Renal cortical epithelial cell (primary cell): ENCODE measurements at places on chromosomes 3 and 15. TPM values are rescaled to one million over a fixed set of nuclear protein-coding genes. Genes with fewer than 3 reads are reported as not detected.

DNA sequence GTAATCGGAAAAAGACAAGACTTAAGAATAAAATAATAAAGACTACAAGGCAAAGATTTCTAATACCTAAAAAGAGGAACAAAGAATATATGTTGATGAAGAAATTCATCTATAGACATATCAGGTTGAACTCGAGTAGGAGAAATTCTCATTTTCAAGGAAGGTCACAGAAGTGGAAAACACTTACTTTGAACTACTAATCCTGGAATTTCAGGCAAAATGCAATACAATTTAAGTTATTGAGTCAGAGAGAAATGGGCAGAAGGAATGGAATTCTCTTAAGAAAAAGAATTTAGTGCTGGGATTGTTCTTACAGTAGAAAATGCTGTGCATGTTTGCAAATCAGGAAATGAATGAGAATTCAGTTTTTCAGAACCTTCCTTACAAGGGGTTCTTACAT lies 135.9 kb upstream of the TGFBR2 start:
- peak; percentile 5 for DNase-seq

GRCh38 chr15:35130245-35130644 lies 45.1 kb upstream of the NANOGP8 start:
- no peak for DNase-seq

GRCh38 chr3:191376516-191377141 lies 46.3 kb upstream of the UTS2B start:
- DNase-seq = peak; percentile 97

GRCh38 chr3:105598042-105598796 lies 231.5 kb downstream of the ALCAM start:
- DNase-seq = peak; percentile 90

GRCh38 chr15:47929138-47929803 lies 191.5 kb upstream of the SLC24A5 start:
- no peak for DNase-seq

DNA sequence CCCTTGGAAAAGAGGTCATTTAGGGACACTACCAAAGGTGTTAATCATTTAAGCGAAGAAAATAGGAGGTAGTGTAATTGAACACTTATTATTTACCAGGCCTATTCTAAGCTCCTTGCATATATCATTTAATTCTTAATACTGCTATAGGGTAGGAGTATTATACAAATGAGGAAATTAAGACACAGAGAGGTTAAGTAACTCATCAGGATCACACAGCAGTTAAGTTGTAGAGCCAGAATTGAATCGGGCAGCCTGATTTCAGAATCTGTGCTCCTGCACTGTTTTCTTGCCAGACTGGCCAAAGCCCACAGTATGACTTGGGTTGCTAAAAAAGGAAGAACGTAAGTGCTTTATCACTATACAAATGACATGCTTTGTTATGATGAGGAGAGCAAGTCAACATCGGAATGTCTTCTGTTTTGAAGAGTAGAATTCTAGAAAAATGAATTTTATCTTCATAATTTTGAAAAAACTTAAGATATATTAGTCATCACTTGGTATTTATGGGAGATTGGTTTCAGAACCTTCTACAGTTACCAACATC lies 31.4 kb downstream of the HPS3 start:
- DNase-seq = no peak

DNA sequence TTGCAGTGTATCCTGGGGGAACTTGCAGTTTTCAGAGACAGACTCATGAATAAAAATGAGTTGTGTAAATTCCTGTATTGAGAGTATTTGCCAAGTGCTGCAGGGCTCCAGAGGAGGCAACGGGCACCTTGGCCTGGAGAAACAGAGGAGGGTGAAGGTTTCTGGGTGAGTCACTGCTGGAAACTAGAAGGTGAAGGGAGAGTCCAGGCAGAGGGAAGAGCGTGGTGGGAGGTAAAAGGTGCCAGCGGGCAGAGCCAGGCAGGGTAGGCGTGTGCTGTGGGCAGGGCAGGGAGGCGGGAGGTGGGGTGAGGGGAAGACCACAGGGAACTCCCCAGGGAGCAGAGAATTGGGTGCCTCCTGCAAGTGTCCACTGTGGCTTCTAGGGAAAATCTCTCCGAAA lies 120.8 kb downstream of the SLCO3A1 start:
- DNase-seq = peak; percentile 90

DNA sequence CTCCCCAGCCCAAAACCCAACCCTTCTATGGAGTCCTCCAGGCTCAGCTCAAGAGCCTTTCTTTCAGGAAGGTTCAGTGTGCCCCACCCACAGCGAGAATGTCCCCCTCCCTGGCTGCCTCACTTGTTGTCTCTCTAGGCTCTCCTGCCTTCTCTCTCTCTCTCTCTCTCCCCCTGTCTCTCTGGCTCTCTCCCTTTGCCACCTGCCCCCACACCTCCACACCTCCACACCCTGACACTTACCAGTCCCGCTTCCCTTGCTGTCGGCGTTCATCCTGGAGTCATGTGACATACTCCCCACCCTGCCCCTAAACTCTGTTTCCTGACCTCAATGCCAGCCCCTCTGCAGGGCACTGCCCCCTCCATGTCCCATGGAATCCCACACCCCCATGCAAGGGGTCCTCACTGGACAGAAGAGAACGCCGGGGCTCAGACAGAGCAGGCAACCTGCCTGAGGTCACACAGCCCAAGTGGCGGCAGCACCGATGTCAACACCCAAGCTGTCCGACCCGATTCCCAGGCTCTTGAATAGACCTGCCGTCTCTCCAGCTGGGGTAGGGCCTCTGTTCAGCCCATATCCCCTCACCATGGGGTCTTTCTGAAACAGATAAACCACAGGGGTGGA lies 28.5 kb upstream of the SLC6A6 start:
- no peak for DNase-seq

GRCh38 chr15:72197041-72197459 lies 537 bp downstream of the GRAMD2A start:
- no peak for DNase-seq

DNA sequence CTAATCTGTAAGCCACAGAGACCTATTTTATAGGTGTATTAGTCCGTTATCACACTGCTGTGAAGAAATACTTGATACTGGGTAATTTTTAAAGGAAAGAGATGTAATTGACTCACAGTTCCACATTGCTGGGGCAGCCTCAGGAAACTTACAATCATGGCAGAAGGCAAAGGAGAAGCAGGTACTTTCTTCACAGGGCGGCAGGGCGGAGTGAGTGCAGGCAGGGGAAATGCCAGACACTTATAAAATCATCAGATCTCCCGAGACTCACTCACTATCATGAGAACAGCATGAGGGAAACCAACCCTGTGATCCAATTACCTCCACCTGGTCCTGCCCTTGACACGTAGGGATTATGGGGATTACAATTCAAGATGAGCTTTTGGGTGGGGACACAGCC lies 108.7 kb downstream of the GALK2 start:
- DNase-seq = no peak

GRCh38 chr3:52140000-52140399 lies 14.2 kb downstream of the POC1A start:
- no peak for DNase-seq

DNA sequence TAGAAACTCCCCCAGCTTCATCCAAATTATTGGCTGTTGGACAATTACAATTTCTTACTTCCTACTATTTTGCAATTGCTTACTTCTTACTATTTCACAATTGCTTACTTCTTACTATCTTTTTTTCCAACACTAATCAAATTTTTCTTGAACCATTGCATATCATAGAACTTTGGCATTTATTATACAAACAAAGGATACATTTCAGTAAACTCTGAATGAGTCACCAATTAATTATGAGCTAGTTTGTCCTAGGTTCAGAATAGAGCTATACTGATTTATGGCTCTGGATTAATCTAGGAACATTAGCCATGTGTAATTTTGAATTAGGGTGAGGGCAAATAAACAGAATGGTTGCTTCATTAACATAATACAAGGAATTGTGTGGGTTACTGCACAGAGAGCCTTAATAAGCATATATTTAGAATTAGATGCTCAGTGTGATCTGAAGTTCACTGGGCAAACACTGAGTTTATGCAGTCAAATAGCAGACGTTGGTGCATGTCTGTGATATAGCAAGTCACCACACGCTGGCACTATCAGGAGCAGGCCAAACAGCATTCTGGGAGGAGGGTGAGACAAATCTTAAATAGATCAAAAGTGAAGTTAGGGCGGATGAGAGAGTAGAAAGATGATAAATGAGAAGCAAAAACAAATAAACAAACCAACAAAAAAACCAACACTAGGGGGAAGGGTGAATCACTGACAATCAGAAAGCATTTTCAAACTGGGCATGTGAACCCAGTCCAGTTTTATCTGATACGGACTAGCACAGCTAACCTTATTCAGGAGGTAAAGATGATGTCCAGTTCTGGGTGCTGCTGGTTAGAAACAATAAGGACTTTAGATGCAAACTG lies 21.5 kb downstream of the GABRR3 start:
- DNase-seq = peak; percentile 72

DNA sequence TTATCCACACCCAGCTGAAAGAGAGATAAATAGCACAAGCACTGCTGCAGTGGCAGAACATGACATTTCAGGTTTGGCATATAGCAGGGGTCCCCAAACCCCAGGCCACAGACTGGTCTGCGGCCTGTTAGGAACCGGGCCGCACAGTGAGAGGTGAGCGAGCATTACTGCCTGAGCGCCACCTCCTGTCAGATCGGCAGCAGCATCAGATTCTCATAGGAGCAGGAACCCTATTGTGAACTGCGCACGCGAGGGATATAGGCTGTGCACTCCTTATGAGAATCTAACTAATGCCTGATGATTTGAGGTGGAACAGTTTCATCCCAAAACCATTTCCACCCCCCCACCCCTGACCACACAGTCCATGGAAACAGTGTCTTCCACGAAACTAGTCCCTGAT lies 54.6 kb downstream of the CCR4 start:
- DNase-seq = no peak

DNA sequence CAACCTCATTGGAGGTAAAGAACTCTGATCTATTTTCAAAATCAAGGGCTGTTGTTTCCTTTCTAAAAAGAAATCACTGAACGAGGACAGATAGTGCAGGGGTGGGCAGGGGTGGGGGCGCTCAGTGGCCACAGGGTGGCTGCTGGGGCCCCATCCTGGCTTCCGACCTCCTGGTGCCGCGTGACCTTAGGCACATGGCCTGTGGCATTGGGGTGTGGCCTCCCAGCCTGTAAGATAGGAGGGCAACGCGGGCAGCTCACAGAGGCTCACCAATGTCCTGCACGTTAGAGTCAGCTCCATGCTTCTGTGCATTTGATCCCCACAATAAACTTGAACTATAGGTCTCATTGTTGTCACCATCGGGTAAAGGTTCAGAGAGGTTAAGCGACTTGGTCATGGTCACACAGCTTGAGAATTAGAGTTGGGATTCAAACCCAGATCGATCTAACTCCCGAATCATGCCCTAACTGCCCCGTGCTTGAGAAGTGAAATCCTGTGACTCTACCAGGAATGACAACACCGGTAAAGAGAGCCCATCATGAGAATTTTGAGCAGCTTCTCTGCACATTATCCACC lies 148.0 kb upstream of the SLC6A11 start:
- DNase-seq = no peak

DNA sequence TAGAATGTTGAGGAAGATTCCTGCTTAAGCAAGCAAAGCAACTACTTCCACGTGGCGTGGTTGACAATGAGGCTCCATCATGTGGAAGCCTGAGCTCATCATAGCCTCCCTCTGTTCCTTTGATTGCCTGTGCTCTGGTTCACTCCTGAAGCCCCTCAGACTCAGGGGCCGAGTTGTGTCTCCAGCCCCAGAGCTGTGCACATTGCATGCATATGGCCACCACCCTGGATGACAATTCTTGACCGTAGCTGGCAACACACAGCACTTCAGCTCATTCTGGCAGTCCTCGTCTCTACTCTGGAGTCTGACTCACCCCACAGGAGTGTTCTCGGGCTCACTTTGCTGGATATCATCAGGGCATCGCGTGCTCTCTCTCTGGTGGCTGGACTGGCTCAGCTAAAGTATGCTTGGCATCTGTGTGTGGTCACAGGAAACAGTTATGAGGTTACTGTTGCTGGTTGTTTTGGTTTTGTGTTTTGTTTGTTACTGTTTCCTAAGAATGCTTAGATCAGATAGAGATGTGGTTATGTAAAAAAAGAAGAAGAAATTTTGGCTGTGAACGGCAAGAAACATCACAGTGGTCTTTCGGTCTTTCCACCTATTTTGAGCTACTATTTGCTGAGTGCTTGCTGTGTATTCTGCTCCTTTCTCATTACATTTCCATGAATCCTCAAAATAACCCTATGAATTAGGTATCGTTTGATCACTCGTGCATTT lies 41.6 kb upstream of the MRPS22 start:
- DNase-seq = peak; percentile 99

ZMYND10 gene
- 0.35 and 4.7 TPM in 2 replicates for total RNA-seq

TTC23 gene
- total RNA-seq = 32.5 and 47.3 TPM in 2 replicates

FSTL1 gene
- 740 and 1,387 TPM in 2 replicates for total RNA-seq

CHST13 gene
- total RNA-seq = 0.10 TPM in 1 of 2 replicates, not detected in the other

GREM1 gene
- 4.2 and 9.7 TPM in 2 replicates for total RNA-seq
